ENCODE measurements at places on chromosomes 4 and X.

GRCh38 chr4:43113196-43113595 is 220.7 kb downstream of the GRXCR1 start:
- no peak for DNase-seq

- peak; percentile 91 for DNase-seq
These were observed 56.5 kb downstream of the SNX25 start for GRCh38 chr4:185265942-185266341.

DNA sequence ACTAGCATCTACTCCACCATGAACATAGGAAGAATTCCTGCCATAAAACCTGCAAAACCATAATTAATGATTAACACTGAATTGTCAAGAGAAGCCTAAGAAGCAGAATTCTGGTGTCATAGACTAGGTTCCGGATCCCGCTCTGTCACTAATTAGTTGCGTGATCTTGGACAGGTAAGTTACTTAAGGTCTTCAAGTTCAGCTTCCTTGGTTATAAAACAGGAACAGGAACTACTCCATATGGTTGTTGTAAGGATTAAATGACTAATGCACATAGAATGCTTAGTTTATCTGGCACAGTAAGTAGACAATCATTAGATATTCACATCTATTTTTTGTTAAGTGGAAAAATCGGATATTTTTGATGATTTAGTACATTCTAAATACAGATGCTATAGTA is 14.3 kb downstream of the G3BP2 start:
- DNase-seq, result no peak

- DNase-seq, result no peak
These were observed 5.4 kb downstream of the ALPK1 start for GRCh38 chr4:112302320-112303274.

- no peak for DNase-seq
These were observed 2.0 kb upstream of the PCDH19 start for GRCh38 chrX:100411802-100412715.

DNA sequence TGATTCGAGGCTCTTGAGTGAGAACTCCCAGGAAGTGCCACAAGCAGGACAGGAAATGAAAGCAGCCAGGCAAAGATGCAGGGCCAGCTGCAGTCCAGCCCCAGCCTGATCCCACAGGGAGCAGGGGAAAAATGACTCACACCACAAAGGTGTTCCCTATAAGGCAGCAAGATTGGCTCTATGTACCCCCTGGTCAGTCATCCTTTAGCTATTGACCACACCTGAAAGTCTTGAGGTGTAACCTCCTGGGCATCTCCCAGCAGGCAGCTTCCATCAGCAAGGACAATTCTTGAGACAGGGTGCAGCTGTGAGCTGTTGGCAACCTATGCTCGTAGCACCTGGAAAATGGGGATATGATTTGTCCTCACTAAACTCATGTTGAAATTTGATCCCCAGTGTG is 27.9 kb upstream of the EXOC1L start:
- no peak for DNase-seq

DNA sequence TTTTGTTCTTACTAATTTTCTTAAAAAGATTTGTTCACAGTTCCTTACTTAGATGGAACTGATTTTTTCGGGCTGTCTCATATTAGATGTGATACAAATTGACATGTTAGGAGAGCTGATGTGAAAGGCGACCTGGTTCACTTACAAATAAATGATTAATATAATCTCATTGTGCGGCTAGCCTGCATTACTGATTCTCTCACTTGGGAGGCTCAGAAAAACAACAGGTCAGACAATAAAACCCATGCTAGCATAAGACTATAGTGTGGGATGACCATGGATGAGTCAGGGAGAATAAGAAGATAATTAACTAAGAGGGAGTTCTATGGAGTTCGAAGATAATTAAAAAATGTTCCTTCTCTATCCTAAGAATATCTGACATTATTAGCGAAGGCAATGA is 40.8 kb downstream of the RTL9 start:
- no peak for DNase-seq

DNA sequence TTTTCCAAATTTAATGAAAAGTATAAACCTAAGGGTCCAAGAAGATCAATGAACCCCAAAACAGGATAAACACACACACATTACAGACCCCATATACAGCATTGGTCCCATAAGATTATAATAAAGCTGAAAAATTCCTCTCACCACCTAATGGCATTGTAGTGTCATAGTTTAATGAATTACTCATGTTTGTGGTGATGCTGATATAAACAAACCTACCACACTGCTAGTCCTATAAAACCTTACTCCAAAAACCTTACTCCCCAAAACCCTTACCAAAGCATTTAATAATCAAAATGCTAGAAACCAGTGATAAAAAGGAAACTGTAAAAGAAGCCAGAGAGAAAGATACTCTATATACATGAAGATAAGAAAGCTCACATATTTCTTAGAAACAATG is 148.1 kb upstream of the SH3RF1 start:
- DNase-seq, result no peak

GRCh38 chrX:72009731-72010130 is 99.1 kb downstream of the NHSL2 start:
- DNase-seq, result no peak

- DNase-seq, result no peak
These were observed 78.4 kb downstream of the KLF8 start for GRCh38 chrX:56310581-56310980.

DNA sequence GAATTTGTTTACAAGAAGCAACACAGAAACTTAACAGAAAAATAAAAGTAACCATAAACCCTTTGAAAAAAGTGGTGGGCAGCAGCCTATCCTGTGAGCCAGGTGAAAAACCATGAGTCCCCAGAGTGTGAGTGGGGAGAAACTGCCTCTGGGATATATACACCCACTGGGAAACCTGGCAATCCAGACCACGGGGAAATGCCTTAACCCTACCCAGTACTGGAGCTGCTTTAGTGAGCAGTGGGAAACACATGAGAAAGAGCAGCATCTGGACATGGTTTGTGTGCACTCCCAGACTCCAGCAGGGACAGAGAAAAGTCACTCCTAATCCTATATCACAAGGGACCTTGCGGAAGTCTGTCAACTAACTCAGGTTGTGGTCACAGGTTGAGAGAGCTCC is 39.4 kb downstream of the UGT2A2 start:
- DNase-seq, result no peak

DNA sequence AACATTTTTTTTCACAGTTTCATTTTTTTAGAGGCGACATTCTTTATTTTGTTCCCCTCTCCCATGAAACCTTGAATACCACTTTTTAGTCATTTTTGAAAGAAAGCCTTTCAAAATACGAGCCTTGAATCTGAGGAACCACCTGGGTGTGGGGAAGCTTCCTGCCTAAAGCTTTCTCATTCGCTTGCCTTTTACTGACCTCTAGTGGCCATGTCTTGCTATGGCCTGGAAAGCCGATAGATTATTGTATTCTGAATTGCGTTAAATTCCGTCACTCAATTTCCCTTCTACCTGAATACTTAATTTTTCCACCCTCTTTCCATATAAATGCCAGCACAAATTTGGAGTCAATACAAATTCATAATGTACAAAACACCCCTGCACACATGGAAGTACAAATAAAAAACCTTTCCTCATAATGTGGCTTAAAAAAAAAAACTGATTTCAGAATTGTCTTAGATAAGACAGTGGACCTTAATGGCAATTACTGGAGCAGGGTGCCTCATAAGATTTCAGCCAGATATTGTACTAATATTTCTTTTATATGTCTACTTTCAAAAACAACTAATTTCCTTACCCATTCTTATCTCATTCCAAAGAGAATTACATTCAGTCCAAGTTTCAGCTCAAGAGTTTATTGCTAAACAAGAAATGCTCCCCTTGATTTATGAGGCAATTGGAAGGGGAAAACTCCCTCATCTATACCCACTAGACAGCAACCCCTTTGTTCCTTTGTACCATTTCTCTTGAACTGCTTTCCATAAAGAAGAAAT is 217.9 kb downstream of the CENPC start:
- peak; percentile 72 for DNase-seq

- DNase-seq, result no peak
These were observed 37.2 kb upstream of the PAPSS1 start for GRCh38 chr4:107757283-107757682.

GRCh38 chr4:169948271-169948670 is 77.9 kb downstream of the MFAP3L start:
- DNase-seq, result no peak

GRCh38 chr4:164313853-164314252 is 440.1 kb upstream of the SMIM31 start:
- no peak for DNase-seq

DNA sequence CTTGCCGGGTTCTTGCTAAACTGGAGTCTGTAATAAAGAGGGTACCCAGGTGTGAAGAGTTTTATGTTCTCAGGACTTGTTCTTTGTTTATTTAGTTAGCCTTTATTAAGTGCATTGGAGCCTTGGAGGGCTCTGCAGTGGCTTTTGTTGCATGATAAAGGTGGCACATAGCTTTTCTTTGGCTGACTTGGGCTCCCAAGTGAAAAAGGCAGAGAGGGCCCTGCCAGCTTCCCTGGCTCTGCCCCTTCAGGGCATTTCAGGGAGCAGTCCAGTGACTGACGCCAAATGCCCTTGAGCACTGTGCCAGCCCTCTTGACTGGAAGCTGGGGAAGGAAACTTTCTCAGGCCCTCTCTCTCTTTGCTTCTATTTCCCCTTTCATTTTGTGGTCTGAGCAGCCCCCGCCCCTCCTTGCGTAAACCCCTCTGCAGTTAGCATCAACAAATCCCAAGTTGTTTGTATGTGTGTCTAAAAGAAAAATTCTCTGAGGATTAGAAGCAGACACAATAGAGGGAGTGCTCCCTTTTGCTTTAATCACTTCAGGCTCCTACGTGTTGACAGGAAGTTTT is 152.2 kb downstream of the NHS start:
- DNase-seq, result no peak

DNA sequence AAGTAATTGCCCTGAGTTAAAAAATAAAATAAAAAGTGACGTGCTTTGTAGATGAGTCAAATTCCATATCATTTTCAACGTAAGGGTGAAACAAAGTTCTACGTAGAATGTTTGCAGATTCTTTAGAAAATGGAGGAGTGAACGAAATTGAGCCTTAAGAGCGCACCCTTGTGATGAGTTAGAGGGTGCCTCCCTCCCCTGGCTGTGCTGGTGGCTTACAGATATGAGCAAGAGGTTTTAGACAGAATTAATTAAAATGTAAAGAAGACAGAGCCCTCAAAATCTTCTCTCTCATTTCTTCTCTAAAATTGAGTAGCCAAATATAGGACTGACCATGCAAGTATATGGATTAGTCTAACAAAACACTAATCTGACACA is 30.2 kb upstream of the LGI2 start:
- DNase-seq, result no peak

DNA sequence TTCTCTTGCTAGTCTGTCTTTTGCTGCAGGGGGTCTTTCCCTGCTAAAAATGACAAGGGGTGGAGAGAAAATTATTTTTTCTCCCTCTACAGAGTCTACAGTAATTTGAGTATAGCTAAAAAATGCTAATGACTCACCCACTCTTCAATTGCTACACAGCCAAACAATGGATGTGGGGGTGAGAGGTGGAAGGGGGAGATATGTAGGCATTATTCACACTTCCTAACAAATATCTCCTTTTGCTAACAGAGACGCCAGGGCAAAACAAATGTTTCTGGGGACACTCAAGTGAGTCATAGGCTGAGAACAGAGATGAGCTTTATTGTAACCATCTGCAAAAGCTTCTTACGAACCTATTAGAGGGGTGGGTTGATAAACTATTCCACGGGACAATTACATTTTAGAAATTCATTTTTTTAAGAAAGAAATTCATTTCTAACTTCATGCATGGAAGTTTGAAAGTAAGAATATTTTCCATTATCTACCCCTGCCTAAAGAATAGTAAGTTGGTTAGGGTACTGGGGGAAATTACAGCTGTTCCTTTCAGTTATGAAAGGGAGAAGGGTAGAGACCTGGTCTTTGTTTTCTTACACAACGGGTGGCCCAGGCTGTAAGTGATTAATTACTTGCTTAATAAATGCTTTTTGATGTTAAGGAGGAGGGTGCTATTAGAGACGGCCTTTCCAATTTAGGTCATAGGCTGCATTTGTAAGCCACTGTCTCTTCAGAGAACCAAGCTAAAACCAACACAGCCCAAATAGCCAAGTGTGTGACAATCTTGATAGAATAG is 12.8 kb downstream of the SCD5 start:
- no peak for DNase-seq

DNA sequence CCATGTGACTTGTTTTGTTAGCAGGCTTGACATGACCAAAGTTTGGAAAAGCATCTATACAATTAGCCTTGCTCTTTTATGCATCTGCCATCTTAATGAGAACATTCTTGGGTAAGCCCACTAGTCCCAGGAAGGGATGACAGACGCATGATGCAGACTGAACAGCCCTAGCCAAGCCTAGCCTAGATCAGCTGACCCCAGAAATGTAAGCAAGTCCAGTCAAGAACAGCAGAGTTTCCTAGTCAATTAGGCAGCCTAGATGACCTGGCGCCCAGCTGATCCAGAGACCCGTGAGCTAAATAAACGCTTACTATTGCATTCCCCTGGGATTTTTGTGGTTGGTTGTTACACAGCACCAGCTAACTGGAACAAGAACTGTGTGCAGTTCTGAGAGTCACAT is 457.9 kb downstream of the BCOR start:
- DNase-seq, result no peak

- DNase-seq, result no peak
These were observed 107.5 kb upstream of the RBPJ start for GRCh38 chr4:26213317-26213716.
